ENCODE measurements at places on chromosomes 3 and 15.

DNA sequence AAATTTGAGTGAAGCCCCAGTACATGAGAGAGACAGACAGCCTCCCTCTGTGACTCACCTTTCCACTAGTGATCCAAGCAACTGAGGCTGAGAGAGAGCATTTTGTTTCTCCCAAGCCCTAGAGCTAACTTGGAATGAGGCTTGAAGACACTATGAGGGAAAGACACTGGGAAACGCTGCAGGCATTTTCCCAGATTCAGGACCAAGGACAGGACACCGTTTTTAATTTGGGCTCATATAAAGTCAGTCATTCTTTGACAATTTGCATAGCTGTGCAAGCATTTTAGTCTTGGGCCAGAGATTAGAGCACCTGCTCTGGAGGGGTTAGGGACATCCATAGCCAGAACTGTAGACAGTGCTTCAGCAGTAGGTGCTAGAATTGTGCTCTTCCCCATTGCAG, 249.0 kb downstream of the AGBL1 start:
- no peak for DNase-seq

DNA sequence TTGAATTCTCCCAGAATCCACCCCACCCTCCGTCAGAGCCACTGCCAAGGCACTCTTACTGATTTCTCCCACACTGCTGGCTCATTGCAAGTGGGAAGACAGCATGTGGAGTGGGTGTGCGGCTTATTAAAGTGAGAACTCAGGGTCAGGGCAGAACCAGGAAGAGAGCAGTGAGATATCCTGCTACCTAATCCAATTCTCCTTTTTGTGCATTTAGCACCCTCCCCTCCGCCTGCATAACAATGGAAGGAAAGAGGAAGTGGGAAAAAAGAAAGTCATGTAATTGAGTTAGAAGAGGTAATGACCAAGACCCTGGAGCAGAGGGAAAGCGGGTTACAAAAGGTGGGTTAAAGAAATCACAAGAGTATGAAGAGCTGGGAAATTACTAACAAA, 27.8 kb upstream of the PIK3CB start:
- DNase-seq, result no peak

GRCh38 chr3:106103383-106103782, 234.6 kb upstream of the CBLB start:
- DNase-seq, result no peak

- DNase-seq, result no peak
Measured at GRCh38 chr3:57942388-57942787, 65.8 kb upstream of the FLNB start.

DNA sequence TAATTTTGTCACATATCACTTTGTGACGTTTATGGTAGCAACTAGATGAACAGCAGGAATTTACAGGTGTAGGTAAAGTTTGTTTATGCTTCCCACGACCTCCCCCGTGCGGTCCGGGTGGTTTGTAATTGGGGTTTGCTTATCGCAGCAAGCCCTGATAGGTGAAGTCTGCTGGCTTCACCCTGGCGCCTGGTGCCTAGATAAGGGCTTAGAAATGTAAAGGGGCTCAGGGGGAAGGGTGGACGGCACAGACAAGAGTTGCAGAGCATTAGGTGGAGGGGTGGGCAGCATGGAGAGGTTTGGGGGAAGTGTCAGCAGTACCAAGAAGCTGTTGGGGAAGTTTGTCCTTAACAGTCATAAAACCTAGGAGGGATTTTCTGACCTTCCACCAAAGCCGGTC, 108.1 kb upstream of the RNF7 start:
- DNase-seq, result no peak

DNA sequence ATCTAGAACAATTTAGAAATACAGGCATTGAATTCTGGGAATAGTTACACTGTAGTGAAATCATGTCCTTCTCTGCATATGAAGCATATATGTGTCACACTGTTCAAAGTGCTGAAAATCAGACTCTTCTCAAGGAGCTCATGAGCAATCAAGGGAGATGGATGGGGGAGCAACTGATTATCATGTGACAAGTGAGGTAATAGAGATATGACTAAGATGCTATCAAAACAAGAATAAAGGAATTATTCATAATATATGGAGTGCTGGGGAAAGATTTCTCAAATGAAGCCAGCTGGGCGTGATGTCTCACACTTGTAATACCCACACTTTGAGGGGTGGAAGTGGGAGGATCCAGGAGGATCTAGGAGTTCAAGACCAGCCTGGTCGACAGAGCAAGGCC, 74.9 kb upstream of the CHRNB4 start:
- DNase-seq, result no peak
